ENCODE measurements at places on chromosomes 6 and 20.

- DNase-seq = no peak
These were observed 36.5 kb upstream of the RFPL4B start for GRCh38 chr6:112310439-112311125.

GRCh38 chr20:48191200-48191599 lies 405.9 kb upstream of the SULF2 start:
- DNase-seq = no peak

- no peak for DNase-seq
These were observed 118.2 kb downstream of the PRIM2 start for GRCh38 chr6:57435475-57436160.

DNA sequence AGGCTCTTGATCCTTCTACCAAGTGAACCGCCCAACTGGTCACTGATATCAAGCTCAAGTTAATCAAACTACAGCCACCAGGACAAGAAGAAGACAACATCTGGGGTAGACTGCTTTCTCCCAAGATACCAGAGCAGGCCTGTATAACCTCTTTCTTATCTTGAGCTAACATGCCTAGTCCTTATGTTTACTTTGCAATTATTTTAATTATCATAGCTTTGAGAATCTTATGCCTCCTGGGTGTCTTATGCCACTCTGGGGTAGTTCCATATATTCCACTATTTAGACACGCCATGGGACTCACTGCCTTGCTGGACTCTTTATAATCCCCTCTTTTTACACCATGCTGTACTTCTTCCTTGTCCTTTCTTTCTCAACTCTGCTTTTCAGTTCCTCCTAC lies 41.5 kb upstream of the ECI2 start:
- no peak for DNase-seq

GRCh38 chr6:145878591-145879295 lies 64.1 kb upstream of the FBXO30 start:
- DNase-seq = no peak

DNA sequence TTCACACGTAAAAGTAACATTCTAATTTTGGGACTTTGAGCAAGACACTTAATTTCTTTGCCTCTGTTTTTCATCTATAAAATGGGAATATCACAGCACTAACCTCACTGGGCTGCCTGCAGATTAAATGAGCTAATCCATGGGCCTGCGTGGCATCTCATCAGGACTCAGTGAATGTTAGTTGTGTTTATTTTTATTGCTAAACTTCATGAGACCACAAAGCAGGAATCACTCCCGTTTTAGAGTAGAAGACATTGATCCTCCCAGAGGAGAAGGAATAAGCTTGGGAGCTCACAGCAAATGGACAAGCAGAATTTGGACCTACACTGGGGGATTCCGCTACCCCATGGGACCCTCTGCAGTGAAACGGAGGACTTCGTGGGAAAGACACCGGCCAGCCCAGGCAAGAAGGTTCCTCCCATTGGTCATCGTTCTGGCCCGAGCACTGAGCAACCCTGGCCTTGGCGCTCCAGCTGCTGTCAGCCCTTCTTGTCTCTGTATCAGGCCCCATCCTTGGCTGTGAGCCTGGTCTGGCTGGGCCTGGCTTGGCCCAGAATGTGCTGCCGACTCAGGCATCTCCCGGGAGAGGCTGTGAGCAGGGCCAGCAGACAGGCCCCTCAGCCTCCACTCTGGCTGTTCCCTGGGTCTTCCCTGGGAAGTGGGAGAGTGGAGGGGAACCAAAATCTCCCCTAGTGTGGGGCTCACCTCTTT lies 79.8 kb downstream of the NFATC2 start:
- peak; percentile 83 for DNase-seq

GRCh38 chr6:89637960-89638319 lies 607 bp downstream of the LYRM2 start:
- no peak for DNase-seq

GRCh38 chr6:39189915-39190544 lies 39.2 kb downstream of the KCNK5 start:
- peak; percentile 73 for DNase-seq

GRCh38 chr6:102571236-102571908 lies 1177.9 kb downstream of the GRIK2 start:
- no peak for DNase-seq

DNA sequence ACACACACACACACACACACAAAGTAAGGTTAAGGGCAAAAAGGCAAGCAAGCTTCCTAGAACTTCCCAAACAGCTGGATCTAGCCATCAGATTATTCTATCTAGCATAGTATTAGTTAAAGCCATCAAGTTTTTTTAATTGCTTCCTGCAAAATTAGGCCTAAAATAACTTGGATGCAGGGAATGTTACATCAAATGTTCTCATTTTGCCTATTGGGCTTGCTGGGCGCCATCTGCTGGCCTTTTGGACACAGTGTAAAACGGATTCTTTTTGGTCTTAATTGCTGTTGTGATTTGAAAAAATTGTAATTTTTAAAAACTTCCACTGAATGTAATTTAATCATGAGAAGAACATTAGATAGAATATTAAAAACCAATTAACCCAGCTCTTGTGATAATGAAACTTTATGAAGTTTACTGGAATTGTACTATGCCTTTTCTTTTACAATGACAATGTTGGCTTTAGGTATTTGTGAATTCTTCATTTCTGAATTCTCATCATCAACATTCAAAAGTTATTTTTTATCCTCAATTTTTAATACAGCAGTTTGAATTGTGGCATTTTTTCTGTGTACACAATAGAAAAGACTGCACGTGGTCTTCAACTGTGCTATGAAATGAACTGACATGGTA lies 6.8 kb downstream of the MKKS start:
- peak; percentile 66 for DNase-seq

GRCh38 chr6:20559924-20560551 lies 25.8 kb downstream of the CDKAL1 start:
- no peak for DNase-seq

All from cardiac muscle cell (in vitro differentiated cells and primary cell).